ENCODE measurements at places on chromosomes 3 and 15. TPM values are rescaled to one million over a fixed set of nuclear protein-coding genes. Genes with fewer than 3 reads are reported as not detected.

GRCh38 chr3:64179249-64179648, 46.0 kb downstream of the PRICKLE2 start:
- no peak for DNase-seq

The MINDY2 gene
- polyA plus RNA-seq = 2.2 TPM

The IL17RB gene
- 10.5 TPM for polyA plus RNA-seq

The MB21D2 gene
- polyA plus RNA-seq = 16.6 TPM

The ACAN gene
- not detected for polyA plus RNA-seq

DNA sequence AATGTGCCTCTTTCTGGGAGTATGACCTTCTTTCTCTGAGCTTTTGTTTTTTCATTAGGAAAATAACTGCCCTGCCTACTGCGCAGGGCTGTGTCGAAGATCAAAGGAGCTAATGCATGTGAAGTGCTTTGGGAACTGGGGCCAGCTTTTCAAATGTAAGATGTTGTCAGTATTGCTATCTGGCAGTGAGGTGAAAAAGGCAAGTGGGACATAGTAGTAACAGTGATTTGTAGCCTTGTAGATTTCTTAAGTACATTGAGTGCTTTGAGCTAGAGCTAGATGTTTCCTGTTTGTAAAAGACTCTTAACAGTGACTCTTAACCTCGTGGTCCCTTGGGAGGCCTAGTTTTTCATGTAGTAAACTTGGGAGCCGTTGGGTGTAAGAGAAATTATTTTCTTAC, 126.5 kb downstream of the ECT2 start:
- no peak for DNase-seq

The CPNE4 gene
- polyA plus RNA-seq = 4.8 TPM

The SERP1 gene
- 92.6 TPM for polyA plus RNA-seq

GRCh38 chr3:29642393-29643033, 361.6 kb downstream of the RBMS3 start:
- DNase-seq = peak; percentile 21

All from small intestine (tissue), 16 donors.